Stimulated activated CD4-positive, alpha-beta T cell treated with anti-CD3 and anti-CD28 coated beads, TNF-alpha, amount 100 ng/mL, for 24 hours (primary cell): ENCODE measurements at places on chromosomes 3 and 15.

- DNase-seq, result no peak
Measured at GRCh38 chr15:40104296-40104864, 4.3 kb downstream of the BMF start.

DNA sequence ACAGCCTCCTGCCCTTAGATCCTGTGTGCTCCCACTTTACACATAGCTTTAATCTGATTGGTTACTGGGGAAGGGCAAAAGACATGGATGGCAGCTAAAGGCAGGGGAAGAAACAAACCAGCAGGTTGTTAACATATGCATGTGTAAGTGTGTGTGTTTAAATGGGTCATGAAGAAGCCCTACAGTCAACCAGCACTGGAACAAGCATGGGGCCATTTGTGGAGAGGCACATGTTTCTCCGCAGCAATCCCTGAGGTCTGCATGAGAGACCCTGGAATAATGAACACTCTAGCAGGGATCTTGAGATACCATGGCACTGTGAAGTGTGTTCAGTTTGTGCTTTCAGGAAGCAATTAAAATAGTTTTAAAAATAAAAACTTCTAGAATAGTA is 6.0 kb downstream of the KLF13 start:
- no peak for DNase-seq

- DNase-seq, result no peak
Measured at GRCh38 chr3:134970895-134971294, 175.8 kb downstream of the EPHB1 start.

GRCh38 chr3:140770977-140771667 is 93.3 kb downstream of the TRIM42 start:
- no peak for DNase-seq

DNA sequence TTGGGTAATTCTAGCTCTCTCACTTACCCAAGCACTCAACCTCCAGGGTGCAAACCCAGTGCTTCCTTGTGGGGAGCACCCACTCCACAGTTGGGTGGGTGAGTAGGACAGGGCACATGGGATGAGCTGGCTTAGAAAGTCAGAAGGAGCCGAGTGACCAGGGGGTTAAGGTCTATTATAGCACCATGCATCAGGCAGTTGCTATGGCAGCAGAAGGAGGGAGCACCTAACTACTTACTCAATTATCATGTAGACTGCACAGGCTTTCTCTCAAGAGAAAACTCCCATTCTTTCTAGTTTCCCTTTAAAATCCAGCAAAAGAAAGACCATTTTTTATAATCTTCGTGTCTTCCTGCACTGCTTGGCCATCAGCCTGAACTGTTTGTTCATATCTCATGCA is 163.0 kb downstream of the OCA2 start:
- no peak for DNase-seq

- no peak for DNase-seq
Measured at GRCh38 chr3:49912881-49913281, 9.2 kb upstream of the MST1R start.

DNA sequence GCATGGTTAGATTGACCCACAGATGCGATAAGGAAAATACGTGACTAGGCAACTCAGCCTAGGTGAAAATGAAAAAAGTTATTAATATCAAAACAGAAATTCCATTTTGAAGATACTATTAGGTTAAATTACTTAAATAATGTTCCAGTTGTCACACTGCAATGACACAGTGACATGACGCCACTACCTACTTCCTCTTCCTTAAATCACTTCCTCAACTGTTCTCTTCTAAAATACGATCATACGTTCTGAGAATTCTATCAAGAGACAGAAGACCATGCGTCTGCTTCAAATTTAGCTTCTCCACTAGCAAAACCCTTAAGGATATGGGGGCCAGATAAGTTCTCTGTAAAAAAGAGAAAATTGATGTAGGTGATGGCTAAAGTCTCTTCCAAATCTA is 18.2 kb downstream of the CMTM6 start:
- no peak for DNase-seq
